ENCODE measurements at places on chromosomes 1 and 21.
A peak's percentile ranks its signal among the peaks of the same experiment; 100 is the strongest.

GRCh38 chr21:32813265-32813903 lies 41.8 kb upstream of the PAXBP1 start:
- DNase-seq, result no peak

DNA sequence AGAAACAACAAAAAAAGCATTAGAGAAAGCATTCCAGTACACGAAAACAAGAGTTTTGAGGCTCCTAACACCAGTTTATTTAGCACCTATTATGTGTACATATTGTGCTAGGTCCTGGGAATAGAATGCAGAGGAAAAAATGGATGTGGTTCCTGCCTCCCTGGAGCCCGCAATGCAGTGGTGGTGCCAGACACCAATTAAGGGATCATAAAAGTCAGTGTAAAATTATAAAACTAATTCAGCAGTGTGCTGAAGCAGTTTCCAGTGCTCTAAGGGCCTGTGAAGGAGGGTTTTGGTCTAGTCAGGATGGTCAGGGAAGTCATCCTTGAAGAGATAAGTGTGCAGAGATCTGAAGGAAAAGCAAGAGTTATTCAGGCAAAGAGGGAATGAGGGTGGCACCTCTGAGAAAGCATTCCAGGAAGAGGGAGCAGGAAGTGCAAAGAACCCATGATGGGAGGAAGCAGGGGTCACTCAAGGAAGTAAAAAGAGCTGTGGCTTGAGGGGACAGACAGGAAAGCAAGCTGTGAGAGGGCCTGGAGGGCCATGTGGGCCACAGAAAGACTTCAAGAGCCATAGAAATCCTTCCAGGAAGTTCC lies 65.2 kb upstream of the IFNLR1 start:
- no peak for DNase-seq

DNA sequence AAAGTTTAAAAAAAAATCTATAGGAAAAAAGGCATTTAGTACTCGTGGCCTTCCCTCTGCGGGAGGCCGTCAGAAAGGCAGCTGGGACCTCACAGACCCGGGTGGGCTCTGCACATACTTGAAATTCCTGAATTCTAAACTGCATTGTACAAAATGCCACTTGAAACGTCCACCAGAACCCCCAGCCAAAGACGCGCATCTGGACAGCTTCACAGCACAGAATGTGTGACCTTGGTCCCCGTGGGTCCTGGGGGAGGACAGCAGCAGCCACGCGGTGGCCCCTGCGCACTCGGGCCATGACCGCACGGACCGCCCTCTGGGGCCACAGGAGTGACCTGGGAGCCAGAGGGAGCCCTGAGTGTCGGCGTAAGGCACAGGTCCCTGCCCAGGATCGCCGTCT lies 20.6 kb upstream of the MRPS14 start:
- no peak for DNase-seq

- DNase-seq, result no peak
Measured at GRCh38 chr1:179589509-179589908, 2.1 kb upstream of the TDRD5 start.

- no peak for DNase-seq
Measured at GRCh38 chr1:21742578-21742977, 40.4 kb downstream of the USP48 start.

DNA sequence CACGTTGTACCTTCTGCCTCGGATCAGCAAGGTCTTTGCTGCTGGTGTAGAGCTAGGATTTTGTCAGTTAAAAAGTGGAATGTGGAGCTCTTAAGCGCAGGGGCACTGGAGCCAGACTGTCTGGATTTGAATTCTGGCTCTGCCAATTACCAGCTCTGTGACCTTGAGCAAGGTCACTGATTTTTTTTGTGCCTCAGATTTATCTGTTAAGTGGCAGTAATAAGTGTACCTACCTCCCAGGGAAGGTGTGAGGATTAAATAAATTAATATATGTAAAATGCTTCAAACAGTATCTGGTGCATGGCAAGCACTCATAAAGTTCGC lies 40.3 kb downstream of the UBE2U start:
- no peak for DNase-seq

DNA sequence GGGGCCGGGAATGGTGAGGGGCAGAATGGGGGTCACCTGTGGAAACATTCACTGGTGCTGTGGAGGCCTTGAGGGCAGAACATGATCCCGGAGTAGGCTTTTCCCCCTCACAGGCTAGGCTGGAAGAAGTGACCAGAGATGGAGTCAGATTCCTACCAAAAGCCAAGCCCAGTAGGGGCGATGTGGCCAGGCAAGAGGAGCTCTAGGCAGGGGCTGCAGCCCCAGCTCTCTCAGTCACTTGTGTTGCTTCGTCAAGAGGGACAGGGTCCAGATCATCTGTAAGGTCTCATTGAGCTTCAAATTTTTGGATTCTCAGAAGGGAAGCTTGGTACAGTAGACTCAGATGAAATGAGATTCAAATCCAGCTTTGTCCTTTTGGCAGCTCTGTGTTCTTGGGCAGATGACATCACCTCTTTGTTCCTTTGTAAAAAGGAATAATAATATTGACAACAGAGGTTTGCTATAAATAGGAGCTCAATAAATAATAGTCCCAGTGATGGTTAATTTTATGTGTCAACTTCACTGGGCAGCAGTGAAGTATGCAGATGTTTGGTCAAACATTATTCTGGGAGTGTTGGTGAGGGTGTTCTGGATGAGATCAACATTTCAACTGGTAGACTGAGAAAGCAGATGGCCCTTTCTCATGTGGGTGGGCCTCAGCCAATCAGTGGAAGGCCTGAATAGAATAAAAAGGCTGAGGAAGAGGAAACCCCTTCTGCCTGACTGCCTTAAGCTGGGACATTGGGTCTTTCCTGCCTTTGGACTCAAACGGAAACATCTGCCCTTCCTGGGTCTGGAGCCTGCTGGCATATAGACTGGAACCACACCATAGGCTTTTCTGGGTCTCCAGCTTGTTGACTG lies 324.7 kb upstream of the USP24 start:
- no peak for DNase-seq

GRCh38 chr1:39485046-39485803 lies 6.2 kb upstream of the BMP8A start:
- no peak for DNase-seq

DNA sequence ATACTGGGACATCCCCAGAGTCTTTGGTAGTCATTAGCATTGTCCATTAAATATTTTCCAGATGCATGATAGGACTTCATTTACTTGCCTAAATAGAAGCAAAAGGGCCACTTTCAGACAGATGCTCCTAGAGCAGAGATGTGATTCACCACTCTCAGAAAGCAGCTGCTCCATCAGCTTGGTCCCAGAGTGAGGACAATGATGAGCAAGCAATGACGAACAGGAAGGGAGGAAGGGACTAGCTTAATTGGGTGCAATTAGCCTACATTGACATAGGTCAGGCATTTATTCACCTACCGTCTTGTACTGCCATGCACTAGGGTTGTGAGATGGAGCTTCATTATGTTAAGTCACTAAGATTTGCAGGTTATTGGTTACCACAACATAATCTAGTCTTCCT lies 85.1 kb upstream of the PLXNA2 start:
- no peak for DNase-seq

- DNase-seq, result no peak
Measured at GRCh38 chr21:35288238-35288637, 239.1 kb upstream of the RUNX1 start.

DNA sequence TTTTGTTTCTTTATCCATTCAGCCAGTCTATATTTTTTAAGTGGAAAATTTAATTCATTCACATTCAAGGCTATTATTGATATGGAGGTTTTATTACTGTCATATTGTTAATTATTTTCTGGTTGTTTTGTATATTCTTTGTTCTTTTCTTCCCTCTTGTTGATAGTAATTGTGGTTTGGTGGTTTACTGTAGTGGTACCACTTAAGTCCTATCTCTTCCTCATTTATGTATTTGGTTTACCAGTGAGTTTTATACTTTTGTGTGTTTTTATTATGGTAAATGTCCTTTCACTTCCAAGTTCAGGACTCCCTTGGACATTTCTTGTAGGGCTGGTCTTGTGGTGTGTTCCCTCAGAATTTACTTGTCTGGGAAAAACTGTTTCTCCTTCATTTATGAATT lies 28.1 kb upstream of the PM20D1 start:
- DNase-seq, result no peak

DNA sequence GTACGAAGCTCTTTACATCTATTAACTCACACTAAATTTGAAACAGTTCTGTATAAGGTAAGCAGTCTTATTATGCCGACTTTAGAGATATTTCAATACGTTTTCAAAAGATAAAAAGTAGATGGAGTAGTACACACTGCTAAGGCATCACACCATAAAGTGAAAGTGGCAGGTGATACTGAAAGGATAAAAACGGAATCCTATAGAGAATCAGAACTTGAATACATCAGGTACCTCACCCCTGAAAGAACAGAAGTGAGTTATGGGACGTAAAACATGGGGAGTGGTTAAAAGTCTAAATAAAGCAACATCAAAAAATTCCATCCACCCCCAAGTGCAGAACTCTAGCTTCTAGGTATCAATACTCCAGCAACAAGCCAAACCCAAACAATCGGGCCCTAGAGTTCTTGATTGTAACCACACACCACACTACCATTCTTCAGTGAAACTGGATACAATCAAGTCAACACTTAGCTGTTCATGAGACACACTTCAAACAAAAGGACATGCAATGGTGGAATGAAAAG lies 142.6 kb downstream of the SMYD3 start:
- DNase-seq, result peak; percentile 18

DNA sequence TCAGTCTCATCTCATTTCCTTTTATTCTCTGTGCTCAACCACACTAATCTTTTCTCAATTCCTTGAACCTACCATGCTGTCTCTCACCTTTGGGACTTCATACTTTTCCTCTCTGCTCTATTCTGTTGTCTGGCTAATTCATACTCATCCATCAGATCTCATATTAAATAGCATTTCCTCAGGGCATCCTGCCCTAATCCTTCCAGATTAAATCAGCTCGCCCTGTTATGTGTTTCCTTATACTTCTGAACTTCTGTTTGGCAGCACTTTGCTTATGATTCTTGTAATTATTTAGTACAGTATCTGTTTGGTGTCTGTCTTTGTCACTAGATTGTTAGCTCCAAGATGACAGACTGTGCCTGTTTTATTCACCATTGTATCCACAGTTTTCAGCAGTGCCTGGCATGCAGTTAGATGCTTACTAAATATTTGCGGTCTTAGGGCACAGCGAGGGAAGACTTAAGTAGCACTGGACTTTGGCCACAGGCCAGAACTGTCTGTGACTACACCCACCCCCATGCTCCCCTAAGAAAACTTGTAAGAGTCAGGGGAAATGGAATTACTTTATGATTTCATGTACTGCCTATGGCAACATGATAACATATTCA lies 9.9 kb upstream of the CAP1 start:
- DNase-seq, result no peak

- no peak for DNase-seq
Measured at GRCh38 chr1:85596947-85597346, 16.4 kb downstream of the CCN1 start.

- DNase-seq, result no peak
Measured at GRCh38 chr1:30190511-30191153, 532.8 kb downstream of the MATN1 start.

GRCh38 chr1:234168061-234168724 lies 205.1 kb upstream of the COA6 start:
- no peak for DNase-seq

DNA sequence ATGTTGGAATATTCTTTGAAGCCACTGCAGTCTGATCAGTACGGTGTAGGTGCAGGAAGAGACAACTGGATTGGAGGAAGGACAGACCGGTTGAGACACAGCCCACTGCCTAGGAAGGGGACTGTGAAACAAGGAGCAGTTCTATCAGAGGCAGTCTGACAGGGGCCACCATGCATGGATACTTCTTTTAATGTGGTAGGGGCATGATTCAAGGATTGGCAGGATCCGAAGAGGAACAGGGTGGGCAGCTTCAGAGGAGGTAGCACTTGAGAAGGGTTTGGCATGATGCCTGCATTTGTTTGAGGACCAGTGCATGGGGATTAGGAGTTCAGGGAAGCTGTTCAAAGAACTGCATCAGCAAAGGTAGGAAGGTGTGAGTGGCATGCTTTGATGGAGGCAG lies 167.9 kb downstream of the DYRK1A start:
- no peak for DNase-seq

- DNase-seq, result no peak
Measured at GRCh38 chr21:18070392-18070791, 174.2 kb upstream of the CHODL start.
